Kidney capillary endothelial cell (primary cell): ENCODE measurements at places on chromosomes 3 and 15.

DNA sequence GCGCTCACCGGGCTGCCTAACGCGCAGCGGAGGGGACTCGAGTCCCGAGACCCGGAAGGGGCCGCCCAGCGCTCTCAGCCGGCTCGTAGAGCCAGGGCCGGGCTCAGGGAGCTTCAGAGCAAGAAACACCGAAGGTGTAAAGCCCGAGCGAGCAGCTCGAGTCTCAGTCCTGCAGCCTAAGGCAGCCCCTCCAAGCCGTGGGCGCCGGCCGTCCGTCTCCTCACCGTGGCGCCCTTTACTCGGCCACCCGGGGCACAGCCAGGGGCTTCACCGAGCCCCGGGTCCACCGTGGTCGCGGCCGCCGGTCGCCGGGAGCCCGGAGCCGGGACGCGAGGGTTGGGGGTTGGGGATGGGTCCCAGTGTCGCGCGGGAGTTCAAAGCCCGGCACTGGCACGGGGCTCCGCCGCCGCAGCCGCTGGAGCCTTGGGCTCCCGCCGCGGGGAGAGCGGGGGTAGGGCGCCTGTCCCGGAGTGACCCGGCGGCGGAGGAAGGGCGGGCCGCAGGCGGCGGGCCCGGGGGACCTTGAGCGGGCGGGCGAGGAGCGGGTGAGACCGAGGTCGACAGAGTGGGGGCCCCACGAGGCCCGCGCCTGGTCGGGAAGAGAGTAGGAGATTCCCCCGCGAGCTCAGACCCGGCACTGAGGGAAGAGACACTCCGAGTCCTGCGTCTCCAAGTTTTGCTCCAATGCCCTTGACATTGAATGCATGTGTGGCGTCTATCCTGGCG, 26.9 kb upstream of the THRB start:
- peak; percentile 15 for DNase-seq

GRCh38 chr15:62432702-62433398, 267.8 kb upstream of the C2CD4B start:
- no peak for DNase-seq

DNA sequence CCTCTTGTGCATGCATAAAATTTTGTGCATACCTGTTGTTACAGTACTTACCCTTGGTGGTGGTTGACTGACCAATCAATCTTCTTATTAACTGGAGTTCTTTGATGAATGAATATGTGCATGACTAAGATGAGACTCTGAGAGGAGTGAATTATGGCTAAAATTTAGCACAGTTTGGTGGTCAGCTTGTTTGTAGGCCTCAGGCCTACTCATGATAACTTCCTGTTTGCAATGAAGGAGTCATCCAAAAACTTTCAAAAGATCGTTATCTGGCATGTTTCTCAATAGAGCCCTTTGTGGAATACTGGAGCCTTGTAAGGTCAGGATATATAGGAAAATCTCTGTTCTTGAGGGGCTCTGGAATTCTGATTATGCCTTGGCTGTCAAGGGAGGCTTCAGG, 66.5 kb downstream of the LEKR1 start:
- DNase-seq: peak; percentile 57

- DNase-seq: no peak
These were observed 26.6 kb downstream of the MECOM start for GRCh38 chr3:169636928-169637327.

GRCh38 chr15:73941044-73941443, 14.8 kb downstream of the LOXL1 start:
- DNase-seq: peak; percentile 32

DNA sequence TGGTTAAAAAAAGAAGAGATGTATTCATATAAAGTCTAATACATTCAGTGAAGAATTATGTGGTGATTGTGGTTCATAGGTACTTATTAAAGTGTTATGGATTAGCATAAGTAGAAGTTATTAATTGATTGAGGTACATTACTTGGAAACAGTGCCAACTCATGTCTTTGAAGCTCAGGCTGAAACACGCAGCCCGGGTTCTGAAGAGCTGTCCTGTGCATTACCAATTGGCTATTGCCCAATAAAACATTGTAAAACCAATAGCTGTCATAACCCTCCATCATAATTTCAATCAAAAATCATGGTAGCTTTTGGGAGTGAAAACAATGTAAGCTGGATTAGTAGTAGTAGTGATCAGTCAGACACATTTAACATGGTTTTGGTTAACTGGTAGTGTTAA, 560.1 kb downstream of the MCTP2 start:
- no peak for DNase-seq

GRCh38 chr15:70016511-70016994, 81.2 kb downstream of the TLE3 start:
- no peak for DNase-seq

DNA sequence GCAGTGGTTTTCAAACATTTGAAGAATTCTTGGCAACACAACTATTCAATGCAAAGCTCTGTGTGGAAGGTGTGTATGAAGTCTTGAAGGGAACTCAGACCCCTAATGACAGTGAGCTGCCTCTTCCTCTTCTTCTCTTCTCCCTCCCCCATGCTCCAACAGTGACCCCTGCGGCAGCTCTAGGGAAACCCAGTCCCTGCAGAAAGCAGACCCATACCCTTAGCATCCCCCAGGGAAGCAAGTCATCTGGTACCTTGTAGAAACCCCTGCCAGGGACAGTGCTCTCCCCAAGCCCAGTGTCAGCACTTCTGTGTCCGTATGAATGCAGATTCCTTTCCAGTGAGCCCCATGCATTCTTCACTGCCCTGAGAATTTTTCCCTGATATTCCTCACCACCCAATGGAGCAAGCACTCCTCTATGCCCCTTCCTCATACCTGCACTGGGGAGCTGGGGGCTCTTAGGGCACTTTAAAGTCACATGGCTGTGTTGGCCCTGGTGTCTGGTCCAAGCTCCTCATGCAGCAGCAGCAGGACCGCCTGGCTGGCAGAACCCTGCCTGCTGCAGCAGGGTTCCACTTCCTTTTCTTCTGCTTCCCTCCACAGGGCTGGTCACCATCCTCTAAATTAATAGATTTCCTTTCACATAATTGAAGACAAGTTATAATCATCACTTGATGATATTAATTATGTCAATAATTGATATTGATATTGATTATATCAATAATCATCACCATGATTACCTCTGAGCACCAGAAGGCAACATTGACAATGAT, 442.5 kb downstream of the EPHB1 start:
- DNase-seq: no peak

DNA sequence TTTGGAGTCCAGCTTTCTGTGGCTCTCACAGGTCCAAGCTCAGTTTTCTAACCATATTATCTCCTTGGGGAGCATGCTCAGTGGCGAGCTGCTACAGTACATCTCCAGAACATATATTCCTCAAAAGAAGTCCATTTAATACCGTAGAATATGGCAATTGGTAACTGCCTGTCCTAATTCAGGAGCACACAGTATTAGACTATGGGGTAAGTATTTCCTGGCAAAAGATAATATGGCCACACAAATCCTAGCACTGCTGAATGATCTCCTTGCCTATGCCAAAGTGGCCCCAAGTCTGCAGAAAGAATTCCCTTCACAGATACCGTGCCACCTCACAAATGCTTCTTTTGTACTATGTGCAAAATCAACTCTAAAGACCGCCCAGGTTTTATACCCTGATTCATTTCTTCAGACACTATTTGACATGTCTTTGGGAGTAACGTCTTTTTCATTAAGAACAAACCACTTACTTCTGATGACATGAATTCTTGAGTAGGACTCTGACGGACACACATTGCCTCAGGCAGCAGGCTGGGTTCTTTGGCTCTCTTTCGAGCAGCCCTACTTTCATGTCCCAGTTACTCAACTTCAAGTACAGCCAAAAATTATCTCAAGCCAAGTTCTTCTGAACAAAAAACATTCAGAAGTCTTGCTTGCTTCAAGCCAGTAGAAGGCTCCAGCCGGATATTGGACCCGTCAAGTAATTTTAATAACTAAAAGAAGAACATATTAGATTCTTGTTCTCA, 368.3 kb upstream of the DCBLD2 start:
- DNase-seq: no peak

DNA sequence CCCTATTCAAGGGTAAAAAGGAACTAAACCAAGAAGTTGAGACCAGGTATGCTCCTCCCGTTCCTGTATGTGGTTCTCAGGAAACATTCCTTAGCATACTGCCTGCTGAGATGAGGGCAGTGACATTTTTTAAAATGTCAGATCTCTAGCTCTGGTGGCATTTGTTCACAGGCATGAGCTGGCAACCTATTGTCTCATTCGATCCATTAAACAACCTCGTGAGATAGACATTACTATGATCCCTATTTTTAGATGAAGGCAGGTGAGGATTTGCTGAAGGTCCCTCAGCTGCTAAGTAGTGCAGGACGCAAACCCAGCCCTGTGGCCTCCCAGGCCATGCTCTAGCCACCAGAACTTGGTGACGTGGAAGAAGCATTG, 74.9 kb downstream of the SIDT1 start:
- DNase-seq: no peak

DNA sequence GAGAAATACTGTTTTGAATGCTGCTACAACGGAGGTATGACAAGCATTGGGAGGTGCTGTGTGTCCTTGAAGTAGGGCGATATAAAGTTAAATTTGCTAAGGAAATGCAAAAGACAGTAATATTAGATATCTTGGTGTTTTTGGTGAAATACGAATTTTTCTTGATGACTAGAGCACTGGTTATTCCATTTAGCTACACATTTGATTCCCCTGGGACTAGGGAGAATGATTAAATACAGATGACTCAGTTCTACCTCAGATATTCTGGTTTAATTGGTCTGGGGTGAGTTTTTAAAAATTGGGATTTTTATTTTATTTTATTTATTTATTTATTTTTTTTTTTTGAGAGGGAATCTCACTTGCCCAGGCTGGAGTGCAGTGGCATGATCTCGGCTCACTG, 18.7 kb upstream of the GADL1 start:
- DNase-seq: no peak

DNA sequence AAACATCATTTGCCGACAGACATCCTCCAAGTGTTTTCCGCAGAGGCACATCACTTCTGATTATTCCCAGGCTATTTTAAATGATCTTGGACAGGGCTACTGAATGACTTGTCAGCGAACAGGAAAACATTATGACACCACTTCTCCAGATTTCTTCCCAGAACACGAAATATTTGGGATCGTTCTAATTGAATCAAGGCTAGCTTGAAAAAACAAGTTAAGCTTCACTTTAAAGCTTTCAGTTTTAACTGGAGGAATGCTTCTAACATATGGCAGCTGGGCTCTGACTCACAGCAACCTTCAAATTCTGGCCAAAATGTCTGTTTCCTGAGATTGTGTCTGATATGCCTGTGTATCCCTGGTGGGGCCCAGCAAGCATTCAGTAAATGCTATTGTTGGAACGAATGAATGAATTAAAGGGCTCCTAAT, 127.0 kb upstream of the ICE2 start:
- peak; percentile 94 for DNase-seq

DNA sequence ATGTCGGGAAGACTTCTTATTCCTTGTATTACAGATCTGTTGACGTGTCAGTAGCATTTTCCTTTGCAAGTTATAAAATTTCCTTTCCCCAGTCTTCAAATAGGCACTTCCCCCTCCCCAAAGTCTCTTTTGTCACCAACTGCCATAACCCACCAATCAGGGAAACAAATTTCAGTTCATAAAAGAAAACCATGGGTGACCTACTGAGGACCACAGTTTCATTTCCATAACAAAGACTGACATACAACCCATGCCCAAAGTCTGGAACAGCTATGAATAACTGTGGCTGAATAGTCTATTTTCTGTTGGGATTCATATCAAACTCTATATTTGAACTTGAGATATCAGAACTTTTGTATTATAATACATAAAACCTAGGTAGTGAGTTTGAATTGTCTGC, 307.8 kb downstream of the KBTBD8 start:
- DNase-seq: no peak
